Ammon's horn (tissue), 1 donor: ENCODE measurements at places on chromosomes 4 and X.

DNA sequence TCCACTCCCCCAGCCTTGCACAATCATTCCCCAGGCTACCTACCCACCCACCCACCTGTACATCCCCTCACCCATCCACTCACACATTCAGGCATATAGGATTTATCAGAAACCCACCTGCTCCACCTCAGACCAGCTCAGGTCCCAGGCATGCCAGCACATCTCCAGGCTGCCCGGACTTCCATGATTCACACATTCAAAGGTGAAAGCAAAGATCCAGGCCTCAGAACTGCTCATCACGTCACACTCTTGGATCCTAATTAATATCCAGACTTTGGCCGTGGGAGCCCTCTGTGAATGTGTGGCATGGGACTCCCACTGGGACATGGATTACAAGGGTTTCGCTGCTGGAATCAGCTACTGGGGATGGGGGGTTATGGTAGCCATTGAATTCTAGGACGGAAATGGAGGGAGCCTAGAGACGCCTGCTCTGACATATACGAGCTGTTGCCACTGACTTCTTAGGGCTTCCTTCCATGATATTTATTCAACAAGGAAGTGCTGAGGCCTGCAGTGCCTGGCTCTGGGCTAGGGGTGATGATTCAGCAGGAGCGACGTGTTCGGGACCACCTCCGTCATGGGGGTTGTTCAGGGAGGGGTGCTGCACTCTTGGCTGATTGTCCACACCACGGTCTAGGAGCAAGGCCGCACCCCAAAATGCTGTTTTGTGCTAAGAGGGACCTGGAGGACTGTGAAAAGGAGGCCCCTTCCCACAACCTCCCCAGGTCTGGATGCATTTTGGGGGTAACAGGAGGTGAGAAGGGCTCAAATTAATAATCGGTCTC, 56.9 kb upstream of the ADRA2C start:
- no peak for DNase-seq

DNA sequence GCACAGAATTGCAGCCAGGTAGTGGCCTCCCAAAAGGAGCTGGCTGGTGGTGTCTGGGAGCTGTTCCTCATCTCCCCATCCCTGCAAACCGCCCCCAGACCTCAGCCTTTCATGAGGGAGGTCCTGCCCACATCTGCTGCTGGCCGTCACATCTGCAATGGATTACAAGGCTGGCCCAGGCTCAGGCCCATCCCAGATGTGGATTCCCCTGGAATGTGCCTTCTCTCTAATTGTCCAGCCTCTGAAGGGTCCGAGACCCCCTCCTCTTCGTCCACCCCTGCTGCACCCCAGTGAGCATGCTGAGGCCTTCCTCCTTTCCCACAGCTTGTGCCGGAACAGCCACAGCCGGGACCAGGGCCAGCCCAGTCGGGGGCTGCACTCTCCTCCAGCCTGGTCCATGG, 115.0 kb upstream of the NALF2 start:
- DNase-seq: no peak

GRCh38 chr4:6703786-6704185, 5.9 kb downstream of the MRFAP1L1 start:
- no peak for DNase-seq

- no peak for DNase-seq
These were observed 9.6 kb downstream of the ZAR1 start for GRCh38 chr4:48499551-48500066.

DNA sequence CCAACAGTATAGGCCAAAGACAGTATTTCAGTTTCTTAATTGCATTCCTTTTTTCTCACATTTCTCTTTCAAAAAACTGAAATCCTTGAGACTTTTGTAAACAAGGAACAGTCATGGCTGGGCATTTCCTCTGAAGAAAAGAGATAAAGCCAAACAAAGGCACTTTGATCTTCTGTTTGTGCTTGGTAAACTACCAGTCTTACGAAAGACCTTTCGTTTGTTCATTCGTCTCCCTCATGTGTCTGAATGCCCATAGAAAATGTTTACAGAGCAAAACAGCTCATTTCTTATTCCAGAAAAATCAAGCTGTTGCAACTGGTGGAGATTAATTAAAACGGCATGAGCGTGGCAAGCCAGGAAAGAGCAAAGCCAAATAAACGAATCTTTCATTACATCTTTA, 178.0 kb downstream of the GASK1B start:
- no peak for DNase-seq

DNA sequence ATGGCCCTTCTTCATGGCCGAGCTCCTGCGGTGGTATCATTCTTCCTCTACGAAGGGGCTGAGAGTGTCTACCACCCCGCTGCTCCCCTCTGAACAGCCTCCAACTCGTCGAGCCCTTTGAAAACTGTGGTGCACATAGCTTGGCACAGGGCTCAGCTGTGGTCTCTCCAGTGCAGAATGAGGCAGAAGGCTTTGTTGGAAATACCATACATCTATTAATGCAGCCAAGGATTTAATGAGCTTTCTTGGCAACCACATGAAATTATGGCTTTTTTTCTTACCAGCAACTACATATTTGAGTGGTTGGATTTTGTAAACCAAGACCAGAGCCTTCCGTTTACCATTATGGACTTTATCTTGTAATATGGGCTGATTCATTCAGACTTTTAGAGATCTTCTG, 61.7 kb upstream of the CBR4 start:
- DNase-seq: no peak

GRCh38 chr4:41878170-41878969, 56.9 kb upstream of the TMEM33 start:
- no peak for DNase-seq

DNA sequence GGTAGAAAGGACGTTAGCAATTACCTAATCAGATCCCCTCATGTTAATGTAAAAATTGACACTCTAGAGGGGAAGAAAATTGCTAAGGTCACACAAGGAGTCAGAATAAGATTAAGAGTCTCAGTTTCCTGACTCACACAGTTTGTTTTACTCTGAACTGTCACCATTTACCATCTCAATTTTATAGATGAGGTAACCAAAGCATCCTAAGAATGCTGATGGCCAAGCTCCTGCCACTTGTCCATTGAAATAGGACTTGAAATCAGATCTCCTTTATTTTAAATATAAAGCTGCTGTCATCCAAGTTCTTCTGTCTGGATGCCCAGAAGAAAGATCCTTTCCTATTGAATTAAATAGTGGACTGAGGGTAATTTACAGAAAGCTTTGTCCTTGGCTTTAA, 114.8 kb upstream of the VAMP7 start:
- no peak for DNase-seq

- DNase-seq: no peak
These were observed 5.1 kb downstream of the CYTL1 start for GRCh38 chr4:5014007-5014682.
